ENCODE measurements at places on chromosomes 12 and 14.

DNA sequence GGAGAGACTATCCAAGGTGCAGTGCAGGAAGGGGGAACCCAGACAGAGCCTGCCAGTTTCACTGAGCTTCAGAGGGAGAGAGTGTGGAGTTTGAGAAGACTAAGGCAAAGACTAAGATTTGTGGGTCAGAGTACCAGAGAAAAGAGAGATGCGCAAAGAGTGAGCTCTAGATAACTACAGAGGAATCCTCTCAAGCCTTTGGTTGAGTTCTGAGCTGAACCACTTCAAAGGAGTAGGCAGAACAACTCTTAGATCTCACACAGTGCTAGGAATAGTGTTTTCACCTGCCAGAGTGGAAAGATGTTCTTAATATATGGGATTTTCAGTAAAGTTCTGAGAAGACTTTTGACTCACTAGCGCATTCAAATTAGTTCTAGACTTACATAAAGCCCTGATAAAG lies 10.7 kb upstream of the M6PR start:
- no peak for DNase-seq

DNA sequence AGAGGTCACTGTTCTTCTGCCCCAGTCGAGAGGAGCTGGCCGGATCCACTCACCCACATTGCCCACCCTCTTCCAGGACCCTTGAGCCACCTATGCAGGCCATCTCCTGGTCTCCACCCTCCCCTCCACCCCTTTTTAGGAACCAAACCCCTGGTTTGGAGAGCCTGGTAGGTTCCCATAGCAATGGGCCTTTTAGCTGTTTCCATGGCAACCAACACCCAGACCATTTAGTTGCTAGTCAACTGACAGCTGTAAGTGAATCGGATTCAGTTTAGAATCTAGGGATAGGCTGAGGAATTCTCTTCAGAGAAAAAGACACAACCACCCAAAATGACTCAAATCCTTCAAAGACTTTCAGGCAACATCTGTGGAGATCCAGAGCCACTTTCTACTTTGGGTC lies 16.5 kb downstream of the NPC2 start:
- DNase-seq: no peak

DNA sequence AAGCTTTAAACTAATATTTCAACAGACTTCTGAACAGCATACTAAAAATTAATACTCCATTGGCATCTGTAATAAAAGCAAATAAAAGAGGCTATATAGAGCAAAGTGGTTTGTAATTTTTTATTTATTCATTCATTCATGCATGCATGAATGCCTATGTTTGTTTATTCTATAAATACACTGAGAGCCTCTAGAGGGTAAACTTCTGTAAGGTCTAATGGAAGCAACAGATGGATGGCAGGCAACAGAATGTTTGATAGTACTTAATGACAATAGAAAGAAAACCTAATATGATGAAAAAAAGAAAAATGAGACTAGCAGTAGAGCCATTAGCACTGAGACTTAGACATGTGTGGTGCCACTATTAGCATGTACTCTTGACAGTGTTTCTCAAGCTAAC lies 253.1 kb downstream of the CCDC91 start:
- DNase-seq: peak; percentile 32

DNA sequence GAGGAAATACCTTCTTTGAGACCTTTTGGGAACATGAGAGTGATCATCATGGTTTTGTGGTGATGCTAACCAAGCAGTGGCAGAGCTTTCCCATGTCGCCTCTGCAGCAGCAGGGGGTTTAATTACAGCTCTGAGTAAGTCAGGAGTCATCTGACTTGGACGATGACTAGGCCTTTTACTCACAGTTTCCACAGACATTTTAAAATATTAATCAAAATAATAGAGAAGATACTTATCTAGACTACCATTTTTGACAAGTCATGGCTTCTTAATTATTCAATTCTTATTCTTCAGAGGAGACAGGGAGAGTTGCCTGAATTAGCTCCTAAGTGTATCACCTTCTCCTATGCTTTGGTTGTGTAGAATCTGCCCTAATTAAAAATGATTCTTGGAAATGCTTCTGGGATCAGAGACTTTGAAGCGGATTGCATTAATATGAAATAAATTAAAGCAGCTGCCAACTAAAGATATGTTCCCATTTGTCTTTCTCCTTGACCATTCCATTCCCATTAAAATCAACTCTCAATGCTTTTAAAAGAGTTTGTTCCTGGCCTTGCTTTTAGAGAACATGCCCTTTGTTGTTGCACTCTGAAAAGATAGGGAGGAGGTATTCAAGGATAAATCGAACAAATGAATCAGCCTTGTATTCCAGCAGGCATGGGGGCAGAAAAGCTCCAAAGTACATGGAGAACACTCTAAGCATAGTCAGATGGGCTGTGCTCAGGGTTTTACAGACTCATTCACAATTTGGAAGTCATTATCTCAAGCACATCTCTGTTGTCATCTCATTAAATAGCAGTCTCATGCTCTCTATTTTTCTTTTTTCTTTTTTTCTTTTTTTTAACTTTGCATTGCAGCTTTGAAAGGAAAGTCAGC lies 7.7 kb upstream of the IFNG-AS1 start:
- no peak for DNase-seq

DNA sequence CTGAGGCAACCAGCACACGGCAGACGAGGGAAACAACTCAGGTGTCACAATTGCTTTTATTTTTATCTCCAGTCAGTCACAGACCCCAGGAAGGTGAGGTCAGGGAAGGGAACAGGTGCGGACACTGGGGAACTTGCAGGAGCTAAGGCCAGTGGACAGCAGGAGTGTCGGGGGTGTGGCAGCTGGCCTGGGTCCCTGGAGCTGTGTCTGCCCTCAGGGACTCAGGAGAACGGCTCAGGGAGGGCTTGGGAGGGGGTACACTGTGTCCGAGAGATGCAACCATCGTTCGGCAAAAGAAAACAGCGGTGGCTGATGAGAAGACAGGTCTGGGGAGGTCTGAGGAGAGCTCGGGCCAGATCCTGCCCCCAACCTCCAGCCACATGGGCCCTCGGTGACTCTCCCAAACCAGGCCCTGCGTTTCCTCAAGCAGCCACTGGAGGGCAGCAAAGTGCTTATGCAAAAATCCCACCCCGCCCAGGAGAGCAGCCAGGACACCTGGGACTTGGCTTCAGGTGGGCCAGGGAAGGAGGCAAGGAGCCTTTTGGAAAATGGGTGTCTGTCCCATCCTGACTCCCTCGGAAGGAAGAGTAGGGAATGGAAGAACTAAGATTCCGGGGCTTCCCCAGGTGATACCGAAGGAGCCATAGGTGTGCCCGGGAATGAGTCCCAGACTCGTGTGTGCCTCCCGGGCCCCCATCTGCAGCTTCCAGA lies 24.1 kb upstream of the BCDIN3D start:
- DNase-seq: peak; percentile 52

GRCh38 chr14:75804570-75805275 lies 143.7 kb downstream of the TTLL5 start:
- no peak for DNase-seq

DNA sequence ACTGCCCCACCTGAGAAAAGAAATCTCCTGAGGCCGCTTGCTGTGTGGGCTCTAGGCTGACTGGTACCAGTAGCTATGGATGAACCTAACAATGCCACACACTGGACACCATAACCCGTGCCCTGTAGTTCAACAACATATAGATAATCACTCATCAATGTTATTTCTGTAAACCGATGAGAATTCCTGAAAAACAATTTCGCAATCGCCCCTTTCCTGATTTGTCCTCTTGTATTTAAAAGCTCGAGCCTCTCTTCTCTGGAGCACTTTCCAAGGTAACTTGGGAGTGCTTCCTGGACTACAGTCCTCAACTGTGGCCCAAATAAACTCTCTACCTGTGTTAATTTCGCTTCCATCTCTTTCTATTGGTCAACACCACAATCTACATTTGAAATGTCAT lies 26.1 kb upstream of the PPP2R5C start:
- no peak for DNase-seq

- DNase-seq: no peak
Measured at GRCh38 chr12:11164384-11164783, 6.6 kb upstream of the SMIM10L1 start.

- no peak for DNase-seq
Measured at GRCh38 chr14:37318938-37319337, 121.2 kb downstream of the MIPOL1 start.

DNA sequence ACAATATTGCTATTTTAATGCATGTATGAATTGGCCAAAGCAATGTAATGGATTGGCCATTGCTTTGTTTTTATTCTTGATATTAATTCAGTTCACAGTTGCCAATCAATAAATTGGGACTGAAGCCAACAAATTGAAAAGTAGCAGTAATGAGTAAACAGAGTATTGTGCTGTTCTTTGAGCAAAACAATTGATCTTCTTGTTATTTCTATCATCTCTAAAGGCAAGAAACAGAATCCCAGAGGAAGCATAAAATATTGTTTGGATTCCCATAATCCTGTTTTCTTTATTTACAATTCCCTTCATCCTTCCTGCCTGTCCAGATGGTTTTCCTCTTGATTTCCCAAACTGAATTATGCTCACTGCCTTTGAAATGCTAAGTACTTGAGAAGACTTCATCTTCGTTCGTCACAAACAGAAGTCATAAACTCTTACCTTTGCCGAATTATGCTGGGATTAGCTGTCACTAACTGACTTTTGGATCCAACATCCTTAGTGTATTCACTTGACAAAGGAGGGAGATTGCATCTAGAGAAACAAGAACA lies 85.9 kb downstream of the ST8SIA1 start:
- no peak for DNase-seq

DNA sequence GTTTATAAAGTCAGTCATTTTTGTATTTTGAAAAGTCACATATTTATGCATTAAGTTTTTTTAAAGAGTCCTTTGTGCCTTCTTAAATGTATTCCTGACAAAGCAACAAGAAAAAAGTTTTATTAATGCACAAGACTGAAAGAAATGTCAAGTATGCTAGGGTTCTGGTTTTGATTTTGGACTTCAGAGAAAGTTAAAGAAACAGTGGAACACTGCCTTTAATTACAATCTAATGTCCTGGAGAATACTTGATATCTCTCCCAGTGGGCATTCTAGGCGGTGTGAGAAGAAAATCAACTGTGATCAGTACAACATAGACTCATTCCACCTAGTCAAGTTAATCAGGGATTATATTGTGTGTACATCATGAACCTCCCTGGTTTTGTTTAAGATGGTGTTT lies 49.9 kb downstream of the PRICKLE1 start:
- no peak for DNase-seq

DNA sequence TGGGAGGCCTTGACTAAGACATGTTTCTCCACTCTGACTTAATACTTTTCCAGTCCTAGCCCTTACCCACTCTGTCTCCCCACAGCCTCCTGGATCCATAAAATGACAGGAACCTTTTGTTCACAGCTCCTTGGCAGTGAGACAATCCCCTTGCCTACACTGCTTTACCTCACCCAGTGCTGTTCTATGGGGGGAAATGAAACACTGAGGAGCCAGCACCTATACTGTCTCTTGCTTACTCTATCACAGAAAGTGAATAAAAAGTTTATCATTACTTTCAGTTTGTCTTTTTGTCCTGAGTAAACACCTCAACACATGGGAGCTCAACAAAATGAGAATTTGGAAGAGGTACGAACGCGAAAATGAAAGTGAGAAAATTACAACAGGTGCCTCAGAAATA lies 127.2 kb upstream of the DAAM1 start:
- DNase-seq: no peak

DNA sequence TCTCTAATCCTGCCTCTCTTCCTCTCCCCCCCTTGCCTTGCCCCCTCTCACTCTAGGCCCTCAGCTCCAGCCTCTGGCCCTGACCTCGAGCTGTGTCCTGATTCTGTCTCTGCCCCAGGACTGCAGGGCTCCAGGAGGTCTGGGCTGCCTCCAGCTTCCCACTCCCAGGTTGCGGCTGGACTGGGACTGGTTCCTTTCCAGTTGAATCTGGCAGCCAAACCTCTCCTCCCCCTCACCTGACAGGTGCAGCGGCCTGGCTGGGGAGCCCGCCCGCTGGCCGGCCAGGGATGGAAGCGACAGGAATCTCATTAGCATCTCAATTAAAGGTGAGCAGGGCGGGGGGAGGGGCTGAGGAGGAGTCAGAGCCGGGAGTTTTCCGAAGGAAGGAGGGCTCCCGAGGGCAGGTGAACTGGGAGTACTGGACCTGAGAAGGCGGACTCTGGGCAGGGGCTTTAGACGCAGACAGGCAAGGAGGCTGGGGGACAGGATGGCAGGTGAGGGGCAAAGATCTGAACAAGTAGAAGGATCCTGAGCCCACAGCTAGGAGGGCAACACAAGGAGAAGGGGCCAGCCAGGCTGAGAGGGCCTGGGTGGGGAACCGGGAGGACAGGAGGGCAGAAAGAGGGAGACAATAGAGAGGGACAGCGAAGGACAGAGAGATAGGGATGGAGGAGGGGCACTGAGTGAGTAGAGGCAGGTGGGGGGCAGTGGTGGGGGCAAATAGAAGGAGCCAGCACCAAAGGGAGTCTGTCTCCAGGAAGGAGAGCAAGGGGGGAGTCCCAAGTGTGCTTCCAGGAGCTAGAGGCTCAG lies at the start of gene SCNN1A:
Gene SCNN1A (minus strand): TSS at position 295 of the 810 bp plus-strand sequence. CDS start 780 bp downstream, outside the sequence.
- DNase-seq: no peak

- no peak for DNase-seq
Measured at GRCh38 chr14:70283156-70283555, 76.3 kb downstream of the COX16 start.

- no peak for DNase-seq
Measured at GRCh38 chr12:77225373-77225772, 160.0 kb upstream of the E2F7 start.

DNA sequence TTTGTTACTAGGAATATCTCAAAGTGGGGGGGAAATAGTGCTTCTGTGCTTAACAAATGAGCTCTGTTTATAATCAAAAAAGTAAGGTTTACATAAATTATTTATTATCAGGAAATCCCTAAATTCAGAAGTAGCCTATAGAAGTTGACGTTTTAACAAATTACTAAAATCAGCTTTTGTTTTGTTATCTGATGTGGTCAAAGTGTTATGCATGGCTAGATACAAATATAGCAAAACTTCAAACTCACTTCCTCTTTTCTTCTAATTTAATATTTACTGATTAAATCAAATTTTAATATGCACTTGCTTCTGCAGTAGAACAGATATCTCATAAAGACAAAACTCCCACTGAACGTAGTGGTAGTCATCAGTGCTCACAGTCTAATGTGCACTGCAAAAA lies 47.5 kb downstream of the GARIN6 start:
- DNase-seq: no peak

DNA sequence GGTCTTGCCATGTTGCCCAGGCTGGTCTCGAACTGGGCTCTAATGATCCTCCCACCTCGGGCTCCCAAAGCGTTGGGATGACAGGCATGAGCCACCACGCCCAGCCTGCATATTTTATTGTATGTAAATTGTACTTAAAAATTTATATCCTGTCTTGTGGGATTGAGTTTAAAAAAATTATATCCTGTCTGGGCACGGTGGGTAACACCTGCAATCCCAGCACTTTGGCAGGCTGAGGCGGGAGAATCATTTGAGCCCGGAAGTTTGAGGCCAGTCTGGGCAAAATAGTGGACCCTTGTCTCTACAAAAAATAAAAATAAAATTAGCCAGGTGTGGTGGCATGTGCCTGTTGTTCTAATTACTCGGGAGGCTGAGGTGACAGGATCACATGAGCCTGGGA lies 13.9 kb upstream of the CEBPE start:
- no peak for DNase-seq

GRCh38 chr12:42804928-42805327 lies 215.4 kb upstream of the PRICKLE1 start:
- no peak for DNase-seq

GRCh38 chr14:55416866-55417265 lies 5.2 kb upstream of the ATG14 start:
- peak; percentile 42 for DNase-seq

Measured in SHP77 (cell line).